ENCODE measurements at places on chromosomes 3 and 15.

DNA sequence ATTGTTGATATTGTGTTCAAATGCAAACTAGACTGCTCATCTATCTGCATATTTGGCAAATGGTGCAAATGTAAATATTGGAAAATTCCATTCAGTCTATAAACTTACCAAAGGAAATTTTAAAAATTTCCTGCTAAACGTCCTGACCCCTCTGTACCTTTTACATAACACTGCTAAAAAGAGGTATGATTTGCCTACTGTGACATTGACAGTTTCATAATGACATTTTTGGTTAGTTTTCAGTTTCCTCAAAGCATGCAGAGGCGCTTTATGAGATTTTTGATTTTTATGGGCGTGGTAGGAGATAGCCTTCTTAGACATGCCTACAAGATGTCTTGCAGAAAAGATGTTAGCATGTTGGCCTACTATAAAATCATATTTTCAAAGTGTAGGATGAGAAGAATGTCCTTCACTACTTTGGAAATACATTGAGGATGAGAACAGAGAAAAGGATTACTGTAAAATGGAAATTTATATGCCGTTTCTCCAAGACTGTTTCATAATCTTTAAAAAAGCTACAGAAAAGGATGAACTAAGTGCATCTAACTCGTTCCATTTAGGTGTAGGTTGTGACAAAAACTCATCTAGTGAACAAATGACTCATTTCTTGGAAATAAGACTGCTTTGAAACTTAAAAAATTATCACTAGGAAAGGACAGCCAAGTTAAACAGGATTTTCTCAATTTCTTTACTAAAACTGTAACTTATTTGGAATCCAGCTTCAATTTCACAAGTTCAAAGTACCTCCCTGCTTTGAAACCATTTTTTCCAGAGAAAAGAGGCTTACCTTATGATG, 14.5 kb upstream of the ISLR start:
- DNase-seq = no peak

DNA sequence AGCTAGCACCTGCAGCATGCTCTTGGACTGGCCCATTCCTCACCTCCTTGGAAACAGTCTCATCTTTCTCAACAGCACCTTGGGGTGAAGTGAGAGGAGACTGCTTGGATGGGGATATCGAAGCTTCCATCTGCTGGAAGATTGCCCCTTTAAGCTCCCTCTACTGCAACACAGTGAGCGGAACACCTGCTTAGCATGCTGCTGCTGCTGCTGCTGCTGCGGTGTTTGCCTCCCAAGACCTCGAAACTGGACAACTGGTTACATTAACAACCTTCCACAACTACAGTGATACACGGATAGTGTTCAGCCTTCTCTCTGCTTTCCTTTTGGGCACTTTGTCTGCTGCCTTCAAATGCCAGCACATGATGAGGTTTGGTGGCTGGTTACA, 253.9 kb upstream of the LYSMD4 start:
- no peak for DNase-seq

DNA sequence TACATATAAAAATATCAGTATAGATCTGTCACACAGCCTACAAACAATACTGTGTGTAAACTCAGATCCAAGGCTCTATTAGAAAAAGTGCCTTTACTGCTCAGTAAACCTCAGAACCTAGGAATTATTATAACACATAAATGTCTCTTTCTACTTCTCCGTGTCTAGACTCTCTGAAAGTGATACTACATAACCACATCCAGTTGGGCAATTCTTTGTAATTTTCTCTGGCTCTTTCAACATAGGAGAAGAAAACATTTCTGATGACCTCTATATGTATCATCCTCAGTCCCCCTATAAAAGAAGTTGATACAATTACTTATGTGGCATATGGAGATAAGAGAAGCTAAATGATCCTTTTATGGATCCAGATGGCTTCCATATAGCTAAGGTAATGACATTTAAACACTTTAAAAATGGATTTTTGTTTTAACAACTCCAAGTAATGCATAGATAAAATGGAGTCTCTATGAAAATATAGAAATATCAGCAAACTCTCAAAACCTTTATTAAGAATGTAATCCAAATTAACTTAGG, 104.5 kb downstream of the LSAMP start:
- no peak for DNase-seq

DNA sequence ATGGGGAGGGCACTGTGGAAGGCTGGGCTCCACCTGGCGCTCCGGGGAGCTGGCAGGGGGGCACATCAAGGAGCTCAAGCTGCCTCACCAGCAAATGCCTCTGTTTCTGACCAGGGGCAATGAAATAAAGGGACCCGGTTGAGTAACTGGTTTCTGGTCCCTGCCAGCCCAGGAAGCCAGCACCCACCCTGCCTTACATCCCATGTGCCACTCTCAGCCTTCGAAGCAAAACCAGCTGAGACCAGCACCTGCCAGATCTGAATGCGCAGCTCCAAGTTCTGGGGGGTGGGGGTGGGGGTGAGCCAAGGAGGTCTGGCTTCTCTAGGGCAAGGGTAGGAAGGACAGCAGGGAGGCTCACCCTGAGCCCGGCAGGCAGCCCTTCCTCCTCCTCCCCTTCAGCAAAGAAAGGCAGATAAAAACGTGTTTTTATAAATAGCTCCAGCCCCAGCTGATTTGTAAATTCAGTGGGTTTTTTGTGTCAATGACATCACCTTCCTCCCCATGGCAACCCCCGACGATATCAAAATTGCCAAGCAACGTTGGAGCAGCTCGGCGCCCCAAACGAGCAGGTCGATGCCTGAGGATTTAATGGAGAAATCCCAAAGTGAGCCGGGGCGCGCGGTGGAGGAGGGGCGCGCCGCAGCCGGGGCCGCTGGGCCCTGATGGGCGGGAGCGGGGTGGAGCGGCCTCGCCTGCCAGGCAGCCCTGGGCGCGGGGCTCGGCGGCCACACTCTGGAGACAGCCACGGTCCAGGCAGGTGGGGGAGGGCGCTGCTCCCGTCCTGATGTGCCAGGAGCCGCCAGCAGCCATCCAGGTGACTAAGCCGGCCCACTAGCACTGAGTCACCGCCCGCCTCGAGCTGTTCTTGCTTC, at the start of gene PAK6:
Gene PAK6 (plus strand): TSS at position 532 of the 872 bp plus-strand sequence. CDS start 25,723 bp downstream, outside the sequence.
- DNase-seq = peak; percentile 20

DNA sequence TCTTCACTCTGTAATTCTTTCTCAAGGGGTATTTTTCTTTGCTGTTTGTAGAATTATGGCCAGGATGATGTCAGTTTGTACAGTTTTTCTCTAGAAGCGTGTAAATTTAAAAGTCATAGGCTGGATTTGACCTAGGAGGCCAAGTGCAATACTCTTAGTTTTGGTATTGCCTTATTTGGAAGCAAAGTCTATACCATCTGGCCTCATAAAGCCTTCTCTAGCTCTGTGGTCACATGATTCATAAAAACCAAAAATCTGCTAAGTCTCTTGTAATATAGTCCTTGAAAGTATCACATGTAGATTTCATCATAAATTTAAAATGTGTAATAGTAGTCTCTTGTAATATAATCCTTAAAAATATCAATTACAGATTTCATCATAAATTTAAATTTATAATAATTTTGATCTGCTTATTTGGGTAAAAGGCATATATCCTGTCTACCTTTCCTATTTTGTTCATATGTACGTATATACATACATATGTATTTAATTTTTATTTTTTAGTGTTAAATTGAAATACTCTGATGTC, 25.6 kb downstream of the TEX9 start:
- no peak for DNase-seq

- peak; percentile 7 for DNase-seq
Measured at GRCh38 chr15:80060356-80061006, 1.0 kb downstream of the ZFAND6 start.

DNA sequence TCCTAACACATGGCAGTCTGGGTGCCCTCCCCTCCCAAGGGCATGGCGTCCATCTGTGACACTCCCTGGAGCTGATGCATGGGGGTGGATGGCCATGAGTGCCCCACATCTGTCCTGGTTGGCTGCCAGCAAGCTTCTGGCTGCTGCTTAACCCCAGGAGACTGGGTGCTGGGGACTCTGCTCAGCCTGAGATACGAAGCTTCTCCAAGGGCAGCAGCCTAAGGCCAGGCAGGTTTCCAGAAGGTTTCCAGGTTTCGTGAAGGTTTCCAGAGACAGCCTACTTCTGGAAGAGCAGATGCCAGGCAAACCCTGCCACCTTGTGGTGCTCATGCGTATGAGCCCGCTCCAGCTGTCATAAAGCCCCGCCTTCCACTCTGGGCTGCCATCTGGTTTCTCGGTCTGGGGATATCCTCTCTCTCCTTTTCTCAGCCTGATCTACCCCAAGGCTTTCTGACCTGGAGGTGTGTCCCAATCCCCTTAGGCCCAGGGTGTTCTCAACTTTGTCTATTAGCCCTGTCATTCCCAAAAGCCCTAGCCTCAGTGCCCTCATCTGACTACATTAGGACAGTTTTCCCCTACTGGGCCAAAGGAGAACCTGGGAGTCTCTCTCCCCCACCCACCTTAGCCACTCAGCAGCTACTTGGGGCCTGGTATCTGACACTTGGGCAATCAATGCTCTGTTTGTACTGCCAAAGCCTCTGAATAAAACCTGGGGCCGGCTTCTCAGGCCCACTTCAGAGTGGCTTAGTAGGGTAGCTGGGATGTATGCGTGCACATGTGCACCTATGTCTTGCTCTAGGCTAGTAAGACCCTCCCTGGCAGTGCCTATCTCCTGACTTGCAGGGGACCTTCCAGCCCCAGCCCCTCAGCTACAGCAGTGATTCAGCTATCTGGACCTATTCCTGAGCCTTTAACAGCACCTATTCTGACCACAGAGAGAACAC, 12.0 kb downstream of the MRPL46 start:
- DNase-seq = peak; percentile 23

DNA sequence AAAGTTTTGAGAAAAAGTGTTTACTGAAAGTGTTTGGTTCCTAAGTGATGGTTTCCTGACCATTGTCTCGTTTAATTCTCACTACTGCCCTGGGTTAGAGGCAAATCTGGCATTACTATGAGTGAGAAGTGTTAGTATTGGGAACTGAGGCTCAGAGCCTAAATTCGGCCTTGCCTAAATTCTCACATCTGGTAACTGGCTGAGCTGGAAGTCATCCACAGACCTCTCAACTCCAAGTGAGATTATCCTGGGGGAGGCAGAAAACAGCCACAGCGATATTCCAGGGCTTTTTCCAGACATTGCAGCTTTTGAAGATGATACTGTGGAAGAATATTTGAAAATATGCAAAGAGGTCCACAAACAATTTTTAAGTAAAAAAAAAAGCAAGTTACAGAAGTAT, 85.1 kb upstream of the TRA2B start:
- no peak for DNase-seq

GRCh38 chr3:120348065-120348990, 826 bp downstream of the LRRC58 start:
- peak; percentile 41 for DNase-seq

- DNase-seq = no peak
Measured at GRCh38 chr3:60890226-60890625, 361.0 kb downstream of the FHIT start.

DNA sequence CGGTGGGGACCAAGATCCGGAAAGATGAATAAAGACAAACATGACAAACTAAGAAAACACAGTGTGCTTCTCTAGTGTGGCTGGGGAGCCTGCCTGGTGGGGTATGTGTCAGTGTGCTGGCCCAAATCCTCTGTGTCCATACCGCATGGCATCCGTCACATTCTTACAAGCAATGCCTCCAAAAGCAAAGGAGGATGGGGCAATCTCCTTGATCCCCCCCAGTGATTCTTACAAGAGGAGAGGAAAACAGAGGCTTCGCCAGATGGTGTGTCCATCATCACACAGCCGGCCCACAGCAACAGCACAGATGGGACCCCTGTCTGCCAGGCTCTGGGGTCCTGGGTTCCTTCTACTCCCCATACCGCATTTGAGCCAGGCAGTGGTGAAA, 558 bp upstream of the IL17RC start:
- no peak for DNase-seq

GRCh38 chr3:11288786-11289637, 16.8 kb downstream of the ATG7 start:
- DNase-seq = no peak

- no peak for DNase-seq
Measured at GRCh38 chr3:25037049-25037547, 391.0 kb upstream of the RARB start.

DNA sequence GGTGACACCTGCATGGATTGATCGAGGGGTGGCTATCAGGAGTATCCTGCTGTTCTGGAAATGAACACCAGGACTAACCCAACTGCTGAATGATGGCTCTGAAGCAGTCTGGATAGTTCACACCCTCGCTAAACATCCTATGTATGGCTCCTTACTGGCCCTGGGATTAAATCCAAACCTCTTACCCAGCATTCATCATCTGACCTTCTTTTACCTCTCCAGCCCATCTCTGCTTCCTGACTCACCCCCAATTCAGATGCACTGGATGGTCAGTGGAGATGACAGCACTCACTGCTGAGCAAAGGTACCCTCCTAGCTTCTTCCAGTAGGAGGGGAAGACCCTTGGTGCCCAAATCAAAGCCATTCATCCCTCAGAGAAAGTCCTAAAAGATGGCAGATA, 235.2 kb upstream of the TRIM42 start:
- DNase-seq = no peak

GRCh38 chr15:51907136-51907862, 64.3 kb downstream of the LEO1 start:
- no peak for DNase-seq

DNA sequence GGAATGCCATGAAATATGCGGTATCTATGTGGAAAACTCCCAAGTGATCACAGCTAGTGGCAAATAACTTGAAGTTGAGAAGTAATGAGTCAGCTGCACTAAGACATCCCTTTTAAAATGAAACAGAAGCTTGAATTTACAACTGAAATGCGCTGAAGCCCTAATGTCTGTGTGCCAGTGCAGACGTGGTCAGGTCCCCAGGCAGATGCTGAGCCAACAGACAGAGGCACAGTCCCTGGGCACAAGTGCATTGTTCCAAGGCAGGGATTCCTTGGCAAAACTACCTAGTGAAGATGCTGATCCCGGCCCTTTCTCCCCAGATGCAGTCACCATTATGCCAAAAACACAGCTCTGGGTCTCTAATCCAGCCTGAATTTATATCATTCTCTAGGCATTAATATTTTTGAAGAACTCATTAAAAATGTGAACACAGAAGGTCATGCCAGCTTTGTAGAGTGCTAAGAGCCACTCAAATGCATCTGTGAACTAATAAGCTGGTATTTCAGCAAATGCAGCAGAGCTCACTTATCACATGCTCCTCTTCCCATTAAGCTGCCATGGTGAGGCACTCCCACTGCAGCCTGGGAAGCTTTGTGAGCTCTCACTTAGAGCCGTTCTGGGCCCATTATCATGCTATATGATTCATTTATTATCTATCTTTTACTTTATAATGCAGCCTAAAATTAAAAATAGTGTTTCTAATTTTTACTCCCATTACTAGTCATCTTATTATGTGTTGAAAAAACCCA, 200.1 kb downstream of the GABRB3 start:
- no peak for DNase-seq

GRCh38 chr15:99105514-99106341, 848 bp downstream of the SYNM start:
- DNase-seq = no peak

GRCh38 chr3:195154793-195155535, 116.0 kb downstream of the XXYLT1 start:
- no peak for DNase-seq

- no peak for DNase-seq
Measured at GRCh38 chr15:80608688-80609087, 86.4 kb upstream of the ABHD17C start.
